ENCODE measurements at places on chromosomes 4 and X.

DNA sequence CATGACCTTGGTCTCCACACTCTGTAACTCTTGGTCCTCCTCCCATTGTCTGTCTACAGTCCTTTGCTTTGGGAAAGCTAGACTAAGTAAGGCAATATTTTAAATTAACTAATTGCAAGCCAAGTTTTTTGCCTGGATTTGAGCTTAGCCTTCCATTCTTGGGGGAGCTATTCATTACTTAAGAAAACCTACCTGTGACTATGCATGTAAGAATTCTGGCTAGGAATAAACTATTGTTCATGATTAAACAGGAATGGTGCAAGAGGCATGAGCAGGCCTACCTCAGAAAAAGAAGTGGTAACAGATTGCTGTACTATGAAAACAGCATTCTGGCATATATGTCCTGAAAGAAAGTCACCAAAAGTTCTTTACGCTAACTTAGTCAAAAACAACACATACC is 309.4 kb downstream of the MAPK10 start:
- no peak for DNase-seq

- no peak for DNase-seq
Observed at GRCh38 chr4:12584116-12584875, 899.8 kb downstream of the RAB28 start.

DNA sequence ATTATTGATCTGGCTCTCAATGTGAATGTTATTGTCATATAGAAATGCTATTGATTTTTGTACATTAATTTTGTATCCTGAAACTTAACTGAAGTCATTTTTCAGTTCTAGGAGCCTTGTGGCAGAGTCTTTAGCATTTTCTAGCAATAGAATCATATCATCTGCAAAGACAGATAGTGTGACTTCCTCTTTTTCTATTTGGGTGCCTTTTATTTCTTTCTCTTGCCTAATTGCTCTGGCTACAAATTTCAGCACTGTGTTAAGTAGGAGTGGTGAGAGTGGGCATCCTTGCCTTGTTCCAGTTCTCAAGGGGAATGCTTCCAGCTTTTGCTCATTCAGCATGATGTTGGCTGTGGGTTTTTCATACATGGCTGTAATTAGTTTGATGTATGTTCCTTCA is 102.7 kb downstream of the SH3BGRL start:
- DNase-seq = no peak

DNA sequence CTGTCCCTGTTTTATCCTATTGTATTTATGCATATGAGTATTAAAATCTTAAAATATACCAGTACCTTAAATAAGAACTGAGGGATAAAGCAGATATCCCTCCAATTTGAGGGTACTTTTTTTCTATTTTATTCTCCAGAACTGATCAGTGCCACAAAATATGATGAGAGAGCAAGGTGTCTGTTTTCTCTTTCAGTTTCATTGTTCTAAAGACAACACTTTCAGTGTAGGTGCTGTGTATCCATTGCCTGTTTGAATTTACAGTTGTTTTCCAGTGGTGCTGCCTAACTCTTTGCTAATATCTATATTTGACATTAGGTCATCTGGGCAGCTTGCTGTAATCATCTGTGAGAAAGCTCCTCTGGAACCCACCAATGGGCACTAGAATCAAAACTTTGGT is 394.7 kb downstream of the IL1RAPL1 start:
- DNase-seq = no peak

GRCh38 chr4:109611045-109611646 is 51.1 kb downstream of the MCUB start:
- no peak for DNase-seq

DNA sequence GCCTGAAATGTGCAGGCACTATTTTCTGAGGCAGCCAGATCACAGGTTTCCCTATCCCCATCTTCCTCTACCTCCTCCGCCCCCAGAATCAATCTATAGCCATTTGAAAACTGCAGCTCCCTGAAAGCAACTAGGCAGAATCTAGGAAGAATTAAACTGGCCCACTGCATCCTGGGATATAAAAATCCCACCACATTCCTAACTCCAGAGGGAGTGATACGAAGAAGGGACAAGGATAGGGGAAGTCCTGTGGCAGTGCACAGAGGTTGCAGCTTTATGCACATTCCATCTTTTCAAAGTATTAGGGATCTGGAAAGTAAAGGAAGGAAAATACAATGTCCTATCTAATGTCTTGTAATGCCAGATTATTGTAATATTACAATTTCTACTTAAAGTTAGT is 18.3 kb upstream of the HERC3 start:
- DNase-seq = peak; percentile 45

GRCh38 chr4:127634181-127634580 is 1.4 kb downstream of the INTU start:
- DNase-seq = peak; percentile 91

DNA sequence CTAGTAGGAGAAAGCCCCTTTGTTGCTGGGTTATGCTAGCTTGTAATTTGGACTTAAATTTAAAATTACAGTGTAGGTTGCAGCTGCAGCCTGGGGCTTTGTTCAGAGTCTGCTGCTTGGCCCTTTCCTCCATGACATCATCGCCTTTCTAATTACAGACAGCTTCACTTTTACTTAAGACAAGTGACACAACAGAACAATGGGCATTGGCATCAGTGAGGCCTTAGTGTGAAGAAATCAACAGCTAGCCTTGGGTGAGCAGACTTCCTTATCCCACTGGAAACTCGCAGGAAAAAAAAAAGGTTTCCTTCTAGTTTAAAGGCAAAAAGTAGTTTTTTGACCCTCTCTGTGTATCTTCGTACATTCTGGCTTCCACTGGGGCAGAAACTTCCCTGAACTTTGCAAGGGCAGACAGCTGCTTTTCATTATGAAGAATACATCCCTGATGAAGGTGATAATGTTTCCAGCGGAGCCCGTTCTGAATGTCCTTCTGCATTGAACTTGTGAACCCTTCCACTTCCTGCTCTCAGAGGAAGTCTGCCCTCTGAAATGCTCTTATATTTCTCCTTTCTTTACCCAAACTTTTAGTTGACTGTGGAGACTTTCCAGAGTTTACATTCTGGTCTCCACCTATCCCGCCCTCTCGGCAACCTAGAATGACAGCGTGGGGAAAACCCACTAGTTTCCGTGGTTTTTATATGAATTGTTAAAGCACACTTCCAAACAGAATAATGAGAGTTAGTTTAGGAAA is 123.2 kb upstream of the FAM9C start:
- peak; percentile 34 for DNase-seq

- no peak for DNase-seq
Observed at GRCh38 chr4:6134612-6135220, 65.6 kb downstream of the JAKMIP1 start.

- DNase-seq = no peak
Observed at GRCh38 chrX:13005661-13006473, 31.0 kb downstream of the TMSB4X start.

DNA sequence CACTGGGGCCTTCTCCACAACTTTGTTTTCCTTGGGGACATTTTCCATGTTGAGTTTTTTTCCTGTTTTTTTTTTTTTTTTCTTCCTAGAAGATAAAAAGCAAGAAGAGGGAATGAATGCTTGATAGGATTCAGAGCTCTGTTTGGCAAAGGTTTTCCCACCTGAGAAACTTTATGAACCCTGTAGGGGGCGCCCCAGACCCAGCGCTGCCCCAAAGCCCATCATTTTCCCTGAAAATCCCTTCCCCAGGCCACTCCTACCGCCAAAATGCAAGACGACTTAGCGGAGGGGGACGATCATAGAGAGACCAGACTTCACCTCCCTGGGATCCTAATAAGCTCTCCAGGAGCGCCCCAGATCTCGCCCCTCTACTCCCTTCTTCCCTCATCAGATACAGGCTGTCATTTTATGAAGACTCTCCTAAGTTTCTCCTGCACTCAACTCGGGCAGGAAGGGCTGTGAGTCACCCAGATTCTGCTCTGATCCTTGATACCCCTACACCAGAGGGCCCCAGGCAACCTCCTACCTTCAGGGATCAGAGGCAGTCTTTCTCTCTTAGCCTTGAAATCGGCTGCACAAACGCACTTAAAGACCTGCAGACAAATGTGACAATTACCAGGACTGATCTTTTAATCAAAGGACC is 1.4 kb downstream of the BEX5 start:
- no peak for DNase-seq

DNA sequence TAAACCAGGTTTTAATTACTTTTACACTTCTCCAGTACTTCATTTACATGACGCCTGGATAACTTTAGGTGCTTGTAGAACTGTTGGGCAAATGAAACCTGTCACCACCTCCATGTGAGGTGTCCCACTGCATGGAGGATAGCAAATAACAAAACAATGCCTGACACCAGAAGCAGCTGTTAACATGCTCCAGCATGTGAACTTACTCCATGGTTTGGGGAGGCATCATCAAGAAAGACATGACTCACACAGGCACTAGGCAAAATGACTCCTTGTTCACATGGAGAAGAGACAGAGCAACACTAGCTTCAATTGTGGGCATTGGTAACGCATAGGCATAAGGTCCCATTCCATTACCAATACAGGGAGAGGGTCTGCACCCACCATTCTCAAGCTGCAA is 198.1 kb upstream of the F9 start:
- no peak for DNase-seq

- DNase-seq = peak; percentile 38
Observed at GRCh38 chrX:17552044-17552650, 177.1 kb downstream of the NHS start.

DNA sequence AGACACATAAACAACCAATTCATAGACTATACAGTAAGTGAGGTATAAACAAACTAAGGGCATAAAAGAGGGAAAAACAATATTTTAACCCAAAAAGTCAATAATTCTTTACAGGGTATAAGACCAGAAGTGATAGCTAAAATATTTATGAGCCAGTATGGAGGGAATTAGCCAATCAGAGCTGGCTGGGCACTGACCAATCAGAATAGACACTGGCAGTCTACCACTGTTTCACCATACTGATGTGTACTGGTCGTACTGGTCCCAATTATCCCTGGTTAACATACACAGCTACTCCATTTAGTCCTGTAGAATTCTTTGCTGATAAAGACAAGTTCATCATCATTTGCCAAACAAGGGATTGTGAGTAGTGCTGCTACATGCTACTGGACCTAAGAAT is 9.8 kb upstream of the SLC9B1 start:
- DNase-seq = no peak

GRCh38 chrX:19602866-19603622 is 87.7 kb upstream of the MAP3K15 start:
- DNase-seq = peak; percentile 52

GRCh38 chrX:115408771-115409400 is 119.4 kb downstream of the LUZP4 start:
- DNase-seq = peak; percentile 68

DNA sequence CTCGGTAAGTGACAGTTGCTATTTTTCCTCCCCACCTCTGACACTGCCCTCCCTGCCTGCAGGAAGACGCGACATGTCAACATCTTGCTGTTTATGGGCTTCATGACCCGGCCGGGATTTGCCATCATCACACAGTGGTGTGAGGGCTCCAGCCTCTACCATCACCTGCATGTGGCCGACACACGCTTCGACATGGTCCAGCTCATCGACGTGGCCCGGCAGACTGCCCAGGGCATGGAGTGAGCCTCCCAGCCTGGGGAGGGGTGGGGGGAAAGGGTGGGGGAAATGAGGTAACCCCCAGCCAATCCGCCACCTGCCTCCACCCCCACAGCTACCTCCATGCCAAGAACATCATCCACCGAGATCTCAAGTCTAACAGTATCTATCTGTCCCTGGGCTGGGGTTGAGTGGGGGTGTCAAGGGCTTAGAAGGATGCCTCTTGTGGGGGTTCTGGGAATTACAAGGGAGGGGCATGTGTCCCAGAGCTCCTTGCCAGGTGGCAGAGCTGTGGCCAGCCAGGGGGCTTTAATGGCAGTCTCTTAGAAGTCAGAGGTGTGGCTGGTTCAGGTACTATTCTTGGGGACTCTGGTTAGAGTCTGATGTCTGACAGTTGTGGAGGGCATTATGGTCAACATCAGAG is 7.8 kb downstream of the ARAF start:
- DNase-seq = no peak

- DNase-seq = no peak
Observed at GRCh38 chrX:98029861-98030260, 1146.2 kb downstream of the RPA4 start.

GRCh38 chr4:83219344-83220331 is 65.0 kb downstream of the COQ2 start:
- no peak for DNase-seq

- DNase-seq = peak; percentile 0
Observed at GRCh38 chrX:55867181-55867651, 149.7 kb downstream of the RRAGB start.

DNA sequence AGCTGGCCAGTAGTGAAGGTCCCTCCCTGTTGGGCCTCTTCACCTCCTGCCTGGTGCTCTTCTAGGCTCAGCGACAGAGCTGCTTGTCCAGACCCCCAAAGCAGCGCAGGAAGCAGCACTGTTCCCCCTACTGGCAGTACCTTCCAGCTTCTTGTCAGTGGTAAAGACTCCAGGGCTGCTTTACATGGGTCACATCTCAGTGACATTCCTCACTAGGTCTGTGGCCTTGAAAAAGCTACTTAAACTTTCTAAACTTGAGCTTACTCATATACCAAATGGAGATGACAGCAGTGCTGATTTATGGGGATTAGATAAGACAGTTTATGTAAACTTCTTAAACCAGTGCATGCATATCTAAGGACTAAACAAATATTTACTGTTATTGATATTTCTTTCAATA is 117.3 kb downstream of the FAT4 start:
- DNase-seq = peak; percentile 41

DNA sequence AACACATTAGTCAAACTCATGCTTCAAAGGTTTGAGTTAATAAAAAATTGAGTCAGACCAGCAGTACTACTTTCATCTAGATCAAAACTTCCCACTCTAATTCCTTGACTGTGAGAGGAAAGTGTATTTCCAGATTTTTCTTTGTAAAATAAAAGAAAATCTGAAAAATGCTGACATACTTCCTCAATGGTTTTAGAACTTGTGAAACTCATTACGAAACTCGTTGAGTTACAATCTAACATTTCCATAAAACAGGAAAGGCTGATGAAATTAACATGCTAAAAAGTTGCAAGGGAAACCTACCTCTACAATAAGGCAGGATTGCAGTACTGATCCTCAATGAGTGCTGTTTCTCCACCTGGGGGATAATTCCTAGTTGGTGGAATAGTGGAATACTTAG is 217.8 kb upstream of the HCCS start:
- DNase-seq = peak; percentile 33

GRCh38 chrX:39267176-39267575 is 465.9 kb downstream of the MID1IP1 start:
- DNase-seq = no peak

- no peak for DNase-seq
Observed at GRCh38 chr4:1600211-1600780, 83.8 kb downstream of the FAM53A start.

DNA sequence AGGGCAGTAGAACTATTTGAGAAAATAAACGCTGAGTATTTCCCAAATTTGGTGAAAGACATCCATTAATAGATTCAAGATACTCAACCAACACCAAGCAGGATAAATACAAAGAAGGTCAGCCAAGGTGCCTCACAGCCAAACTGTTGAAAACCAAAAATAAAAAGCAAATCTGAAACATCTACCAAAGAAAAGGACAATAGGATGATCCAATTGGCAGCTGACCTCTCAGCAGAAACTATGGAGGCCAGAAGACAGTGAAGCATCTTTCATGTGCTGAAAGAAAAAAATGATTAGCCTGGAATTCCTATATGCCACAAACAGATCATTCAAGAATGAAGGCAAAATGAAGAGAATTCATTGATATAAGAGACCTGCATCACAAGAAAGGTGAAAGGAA is 44.9 kb downstream of the USP46 start:
- no peak for DNase-seq

Measured in fibroblast of skin of right quadriceps (primary cell).